ENCODE measurements at places on chromosomes 4 and X. TPM values are rescaled to one million over a fixed set of nuclear protein-coding genes. Genes with fewer than 3 reads are reported as not detected.

The SLC9A6 gene
- total RNA-seq: 33.4 TPM

The KIAA1210 gene
- 0.31 TPM for total RNA-seq

The FOXO4 gene
- 10.7 TPM for total RNA-seq

The MAGEB17 gene
- not detected for total RNA-seq

The GUCY1A1 gene
- total RNA-seq: 17.9 TPM

The FGF13 gene
- 85.5 TPM for total RNA-seq

The FGFBP2 gene
- not detected for total RNA-seq

The IQCM gene
- total RNA-seq: 0.75 TPM

All from motor neuron (in vitro differentiated cells).